Hippocampal formation (tissue), 2 donors: ENCODE measurements at places on chromosomes 6 and 20.
A peak's percentile ranks its signal among the peaks of the same experiment; 100 is the strongest.

GRCh38 chr6:137731960-137732616 lies 135.0 kb upstream of the TNFAIP3 start:
- DNase-seq: no peak

- no peak for DNase-seq
These were observed 129.5 kb downstream of the FOXC1 start for GRCh38 chr6:1739220-1739619.

- DNase-seq: no peak
These were observed 240.8 kb downstream of the ANKRD60 start for GRCh38 chr20:57987659-57988058.

- DNase-seq: no peak
These were observed 7.3 kb downstream of the SNPH start for GRCh38 chr20:1273366-1273765.

DNA sequence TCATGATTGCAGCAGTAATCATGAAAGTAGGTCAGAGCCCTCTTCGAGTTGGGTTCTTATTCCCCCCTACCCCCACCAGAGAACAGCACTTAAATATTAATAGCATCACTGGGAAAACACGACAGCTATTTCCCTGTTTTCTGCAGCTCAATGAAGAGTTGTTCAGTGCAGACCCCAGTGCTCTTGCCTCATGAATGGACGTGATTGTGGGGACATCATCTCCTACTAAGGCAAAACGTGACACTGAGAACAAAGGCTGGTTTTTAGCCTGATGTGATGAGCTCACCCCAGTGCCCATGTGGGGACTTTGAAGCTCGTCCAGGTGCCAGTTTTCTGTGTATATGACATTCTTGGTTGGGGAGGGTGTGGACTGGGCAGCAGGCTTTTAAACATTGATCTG lies 105.9 kb downstream of the SLC35F1 start:
- DNase-seq: peak; percentile 46

DNA sequence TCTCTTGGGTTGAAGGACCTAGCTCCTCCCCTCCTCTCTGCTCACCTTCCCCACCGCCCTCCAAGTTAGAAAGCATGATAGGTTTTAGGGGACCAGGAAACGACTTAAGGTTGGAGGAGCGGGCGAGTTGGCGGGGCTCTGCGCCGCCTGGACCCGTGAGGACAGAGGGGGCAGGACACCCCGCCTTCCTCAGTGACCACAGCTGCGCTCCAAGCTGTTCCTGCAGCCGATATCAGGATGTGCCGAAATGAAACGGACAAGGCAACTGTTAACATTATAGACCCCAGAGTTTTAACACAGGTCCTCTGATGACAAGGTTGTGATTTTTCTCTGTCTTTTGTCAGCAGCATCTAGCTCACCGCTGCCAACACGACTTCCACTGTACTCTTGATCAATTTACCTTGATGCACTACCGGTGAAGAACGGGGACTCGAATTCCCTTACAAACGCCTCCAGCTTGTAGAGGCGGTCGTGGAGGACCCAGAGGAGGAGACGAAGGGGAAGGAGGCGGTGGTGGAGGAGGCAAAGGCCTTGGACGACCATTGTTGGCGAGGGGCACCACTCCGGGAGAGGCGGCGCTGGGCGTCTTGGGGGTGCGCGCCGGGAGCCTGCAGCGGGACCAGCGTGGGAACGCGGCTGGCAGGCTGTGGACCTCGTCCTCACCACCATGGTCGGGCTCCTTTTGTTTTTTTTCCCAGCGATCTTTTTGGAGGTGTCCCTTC lies at the start of gene GRM1:
GRM1 (plus strand) TSS at position 212 of the 722 bp plus-strand sequence; CDS start at position 668, 456 bp downstream.
- DNase-seq: no peak

DNA sequence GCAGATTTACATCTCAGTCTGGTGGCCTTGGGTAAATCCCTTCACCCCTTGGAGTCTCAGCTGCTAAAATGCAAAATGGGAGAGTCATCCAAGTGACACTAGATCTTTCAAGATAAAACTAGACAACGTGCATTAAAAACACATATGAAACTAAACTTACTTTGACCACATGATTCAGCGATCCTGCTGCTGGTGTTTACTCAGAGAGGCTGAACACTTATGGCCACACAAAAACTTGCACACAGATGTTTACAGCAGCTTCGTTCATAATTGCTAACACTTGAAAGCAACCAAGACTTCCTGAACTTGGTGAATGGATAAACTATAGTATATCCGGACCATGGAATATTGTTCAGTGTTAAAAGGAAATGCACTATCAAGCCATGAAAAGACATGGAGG lies 55.3 kb upstream of the GPR6 start:
- DNase-seq: no peak

GRCh38 chr6:113979937-113980336 lies 9.0 kb upstream of the HDAC2 start:
- DNase-seq: peak; percentile 27

DNA sequence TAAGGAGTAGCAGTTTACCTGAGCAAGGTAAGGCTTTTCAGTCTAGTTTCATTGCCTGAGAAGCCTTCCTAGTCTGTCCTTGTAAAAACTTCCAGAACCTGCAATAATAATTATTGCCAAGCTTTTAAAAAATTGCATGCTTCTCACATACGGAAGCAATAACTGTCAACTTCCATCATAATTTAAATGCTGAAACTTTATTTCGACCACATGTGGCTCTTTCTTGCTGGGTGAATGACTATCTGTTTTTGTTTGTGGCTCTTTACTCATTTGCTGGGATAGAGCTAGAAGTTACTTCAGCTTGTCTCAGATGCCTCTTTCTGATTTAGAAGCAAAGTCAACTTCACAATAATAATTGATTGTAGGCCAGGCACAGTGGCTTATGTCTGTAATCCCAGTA lies 95.9 kb upstream of the COL21A1 start:
- DNase-seq: no peak

DNA sequence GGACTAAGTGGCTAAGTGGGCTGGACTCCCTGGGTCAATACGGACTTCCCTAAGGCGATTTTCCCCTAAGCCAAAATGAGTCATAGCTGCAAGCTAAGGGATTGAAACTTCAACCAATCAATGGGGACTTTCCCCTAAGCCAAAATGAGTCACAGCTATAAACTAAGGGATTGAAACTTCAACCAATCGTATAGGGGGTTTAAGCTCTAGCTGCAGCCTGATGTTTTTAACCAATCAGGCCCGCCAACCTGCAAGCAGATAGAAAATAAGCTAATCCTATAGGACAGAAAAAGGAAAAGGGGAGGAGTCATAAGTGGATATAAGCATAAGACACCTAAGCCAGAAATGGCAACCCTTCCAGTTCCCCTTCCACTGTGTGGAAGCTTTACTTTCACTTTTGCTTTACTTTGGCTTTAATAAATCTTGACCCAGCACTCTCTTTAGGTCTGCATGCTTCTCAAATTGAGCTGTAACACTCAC lies 655.0 kb upstream of the HS3ST5 start:
- DNase-seq: no peak

GRCh38 chr6:93858213-93858612 lies 438.9 kb upstream of the EPHA7 start:
- no peak for DNase-seq

- no peak for DNase-seq
These were observed 116.7 kb upstream of the SSTR4 start for GRCh38 chr20:22918286-22918983.

GRCh38 chr6:112879920-112880413 lies 532.8 kb downstream of the RFPL4B start:
- DNase-seq: peak; percentile 3

GRCh38 chr6:36622901-36623546 lies 28.9 kb downstream of the SRSF3 start:
- DNase-seq: no peak

DNA sequence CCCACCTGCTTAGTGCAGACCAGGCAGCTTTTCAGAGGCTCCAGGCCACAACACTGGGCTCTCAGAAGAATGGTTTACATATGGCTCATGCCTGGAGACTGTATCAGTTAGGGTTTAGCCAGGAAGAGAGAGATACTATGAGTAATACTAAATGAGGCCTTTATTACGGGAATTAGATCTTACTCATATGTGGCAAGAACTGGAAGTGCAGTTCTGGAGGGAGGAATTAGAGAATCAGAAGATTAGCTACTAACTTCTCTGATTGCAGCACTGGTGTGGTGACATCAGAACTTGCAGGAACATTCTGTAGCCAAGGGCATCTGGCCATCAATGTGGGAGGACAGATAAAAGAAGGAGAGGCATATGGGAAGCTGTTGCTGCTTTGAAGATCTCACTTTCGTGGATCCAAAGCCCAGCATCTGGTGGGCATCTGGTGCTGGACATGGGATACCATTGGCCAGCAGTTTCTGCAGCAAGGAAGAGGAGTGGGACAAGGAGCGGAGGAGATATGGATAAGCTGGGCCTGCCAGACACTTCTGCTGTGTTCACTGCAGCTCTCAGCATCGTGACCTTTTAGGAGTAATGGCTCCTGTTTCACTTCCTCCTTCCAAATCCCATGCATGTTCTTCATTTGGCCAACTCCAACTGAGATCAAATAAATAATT lies 248.5 kb downstream of the BTBD3 start:
- DNase-seq: no peak

GRCh38 chr6:45791211-45792168 lies 224.2 kb downstream of the CLIC5 start:
- no peak for DNase-seq

DNA sequence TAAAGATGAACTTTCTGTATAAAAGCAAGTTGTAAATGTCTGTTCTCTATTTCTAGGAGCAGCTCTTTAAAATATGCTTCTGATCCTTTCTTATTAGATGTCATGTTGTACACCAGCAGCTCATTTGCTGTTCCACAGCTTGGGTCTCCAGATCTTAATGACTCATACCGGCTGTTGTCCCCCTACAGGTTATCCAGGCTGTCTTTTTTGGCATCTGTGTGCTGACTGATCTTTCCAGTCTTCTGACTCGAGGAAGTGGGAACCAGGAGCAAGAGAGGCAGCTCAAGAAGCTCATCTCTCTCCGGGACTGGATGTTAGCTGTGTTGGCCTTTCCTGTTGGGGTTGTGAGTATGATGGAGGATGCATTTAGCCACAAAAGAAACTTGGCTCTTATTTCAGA lies 76.0 kb downstream of the AIG1 start:
- DNase-seq: no peak

GRCh38 chr6:100892116-100892515 lies 11.0 kb upstream of the ASCC3 start:
- no peak for DNase-seq

DNA sequence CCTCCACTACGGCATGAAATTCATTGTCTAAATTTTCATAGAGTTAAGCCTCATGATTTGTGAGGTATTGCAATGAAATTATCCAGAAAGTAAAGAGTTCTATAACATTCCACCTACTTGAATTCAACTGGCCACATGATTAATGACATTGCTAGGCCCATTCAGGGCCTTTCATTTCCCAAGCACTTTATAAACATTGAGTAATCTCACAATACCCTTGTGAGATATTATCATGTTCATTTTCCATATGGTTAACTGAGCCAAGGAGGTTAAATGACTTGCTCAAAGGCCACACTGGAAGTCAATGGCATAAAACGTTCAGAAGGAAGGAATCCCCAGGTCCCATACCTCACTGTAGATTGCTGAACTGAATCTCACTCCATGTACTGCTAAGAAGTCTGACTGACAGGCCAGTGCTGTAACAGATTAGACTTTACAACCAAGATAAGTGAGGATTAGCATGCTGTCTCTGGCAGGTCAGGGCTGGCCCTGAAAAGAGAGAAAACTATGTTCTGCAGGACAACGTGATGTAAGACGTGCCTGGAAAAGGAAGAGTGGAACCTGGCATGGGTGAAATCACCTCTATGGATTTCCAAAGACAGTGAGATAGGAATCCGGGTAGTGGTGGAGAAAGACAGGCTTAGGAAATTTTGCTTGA lies 75.9 kb upstream of the SPACA1 start:
- DNase-seq: no peak

- DNase-seq: no peak
These were observed 87.9 kb downstream of the MMS22L start for GRCh38 chr6:97195117-97195516.

- no peak for DNase-seq
These were observed 87.4 kb downstream of the GPR63 start for GRCh38 chr6:96749891-96750290.

GRCh38 chr6:11263291-11263775 lies 30.9 kb upstream of the NEDD9 start:
- no peak for DNase-seq

DNA sequence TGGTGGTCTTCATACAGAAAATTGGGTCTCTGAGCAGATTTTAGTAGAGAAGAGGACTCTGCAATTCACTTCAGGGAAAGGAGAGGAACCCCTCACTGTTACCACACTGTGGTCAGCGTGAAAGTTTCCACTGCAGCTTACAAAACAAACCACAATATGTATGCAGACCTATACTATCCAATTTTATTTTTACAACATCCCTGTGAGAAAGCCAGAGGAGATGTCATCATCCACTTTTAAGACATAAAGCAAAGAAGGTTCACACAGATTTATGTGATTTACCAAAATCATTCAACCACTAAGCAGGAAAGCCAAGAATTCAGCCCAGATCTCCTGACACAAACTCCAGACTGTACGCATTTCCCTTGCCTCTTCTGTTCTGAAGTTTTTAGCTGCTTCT lies 442.4 kb downstream of the FRK start:
- no peak for DNase-seq

GRCh38 chr20:4926531-4927156 lies 74.7 kb downstream of the SLC23A2 start:
- no peak for DNase-seq

DNA sequence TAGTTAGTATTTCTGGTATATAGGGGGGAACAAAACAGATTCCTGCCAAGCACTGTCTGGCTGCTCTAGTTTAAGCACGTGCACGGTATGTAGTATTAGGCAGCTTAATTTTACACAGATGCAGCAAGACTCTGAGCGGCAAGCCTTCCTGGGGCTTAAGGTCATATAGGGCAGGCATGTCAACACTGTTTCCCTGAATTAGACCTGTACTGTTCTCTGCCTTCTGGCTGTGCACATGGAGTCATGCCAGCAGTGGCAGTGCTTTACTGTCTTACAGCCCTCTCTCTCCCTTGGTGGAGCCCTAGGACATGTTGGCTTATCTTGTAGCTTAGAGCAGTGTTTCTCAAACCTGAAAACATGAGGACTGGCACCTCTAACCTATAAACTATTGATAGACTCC lies 56.6 kb downstream of the PHF20 start:
- DNase-seq: no peak

DNA sequence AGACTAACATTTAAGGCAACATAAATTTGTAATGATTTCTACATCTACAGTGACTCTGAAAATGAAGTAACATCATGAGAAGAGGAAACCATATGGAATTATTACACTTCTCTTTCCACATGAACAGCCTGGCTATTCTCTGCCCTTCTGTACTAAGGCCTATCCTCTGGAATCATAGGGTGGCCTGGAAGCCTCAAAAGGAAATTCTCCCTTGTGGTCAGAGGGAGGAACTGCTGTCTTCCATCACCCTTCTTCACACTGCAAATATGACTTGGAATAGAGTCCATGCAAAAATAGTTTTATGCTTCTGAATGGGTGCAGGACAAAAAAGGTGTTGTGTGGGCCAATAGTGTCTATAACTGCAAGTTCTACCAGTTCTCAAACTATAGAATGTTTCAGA lies 44.6 kb upstream of the SH3BGRL2 start:
- DNase-seq: no peak

- no peak for DNase-seq
These were observed 53.9 kb upstream of the SCML4 start for GRCh38 chr6:107877968-107878367.

- DNase-seq: peak; percentile 69
These were observed 16.4 kb upstream of the BMP7 start for GRCh38 chr20:57282670-57283361.
